ENCODE measurements at places on chromosomes 5 and 9.

DNA sequence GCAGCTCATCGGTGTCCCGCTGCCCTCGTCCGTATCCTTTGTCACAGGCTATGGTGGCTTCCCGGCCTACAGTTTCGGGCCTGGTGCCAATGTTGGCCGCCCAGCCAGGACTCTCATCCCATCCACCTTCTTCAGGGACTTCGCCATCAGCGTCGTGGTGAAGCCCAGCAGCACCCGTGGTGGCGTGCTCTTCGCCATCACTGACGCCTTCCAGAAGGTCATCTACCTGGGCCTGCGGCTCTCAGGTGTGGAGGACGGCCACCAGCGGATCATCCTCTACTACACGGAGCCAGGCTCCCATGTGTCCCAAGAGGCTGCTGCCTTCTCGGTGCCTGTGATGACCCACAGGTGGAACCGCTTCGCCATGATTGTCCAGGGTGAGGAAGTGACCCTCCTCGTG lies 41.9 kb downstream of the COL15A1 start:
- no peaks in the 10 kb centered on the region for H3K4me1 ChIP-seq
- H3K36me3 ChIP-seq, result no peaks in the 10 kb centered on the region
- ATAC-seq, result no peak
- no peaks in the 10 kb centered on the region for H3K27me3 ChIP-seq

DNA sequence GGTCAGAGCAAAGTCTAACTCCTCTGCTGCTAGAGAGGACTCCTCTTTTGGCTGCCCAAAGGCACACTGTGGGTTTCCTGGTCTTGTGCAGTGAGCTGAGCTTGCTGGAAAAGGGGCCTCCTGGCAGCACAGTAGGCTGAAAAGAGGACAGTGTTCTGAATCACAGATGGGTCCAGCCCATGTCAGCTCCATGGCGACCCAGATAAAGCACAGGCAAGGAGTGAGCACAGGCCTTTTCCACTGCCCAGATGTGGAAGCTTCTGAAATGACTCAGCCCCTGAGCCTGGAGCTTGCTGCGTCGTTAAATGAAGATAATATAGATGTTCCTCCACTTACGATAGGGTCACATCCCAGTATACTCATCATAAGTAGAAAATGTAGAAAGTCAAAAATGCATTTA lies 8.1 kb downstream of the CCDC180 start:
- ATAC-seq, result no peak
- peaks cover 6% of the 10 kb centered on the region for H3K36me3 ChIP-seq
- peaks cover 4% of the 10 kb centered on the region for H3K4me1 ChIP-seq

DNA sequence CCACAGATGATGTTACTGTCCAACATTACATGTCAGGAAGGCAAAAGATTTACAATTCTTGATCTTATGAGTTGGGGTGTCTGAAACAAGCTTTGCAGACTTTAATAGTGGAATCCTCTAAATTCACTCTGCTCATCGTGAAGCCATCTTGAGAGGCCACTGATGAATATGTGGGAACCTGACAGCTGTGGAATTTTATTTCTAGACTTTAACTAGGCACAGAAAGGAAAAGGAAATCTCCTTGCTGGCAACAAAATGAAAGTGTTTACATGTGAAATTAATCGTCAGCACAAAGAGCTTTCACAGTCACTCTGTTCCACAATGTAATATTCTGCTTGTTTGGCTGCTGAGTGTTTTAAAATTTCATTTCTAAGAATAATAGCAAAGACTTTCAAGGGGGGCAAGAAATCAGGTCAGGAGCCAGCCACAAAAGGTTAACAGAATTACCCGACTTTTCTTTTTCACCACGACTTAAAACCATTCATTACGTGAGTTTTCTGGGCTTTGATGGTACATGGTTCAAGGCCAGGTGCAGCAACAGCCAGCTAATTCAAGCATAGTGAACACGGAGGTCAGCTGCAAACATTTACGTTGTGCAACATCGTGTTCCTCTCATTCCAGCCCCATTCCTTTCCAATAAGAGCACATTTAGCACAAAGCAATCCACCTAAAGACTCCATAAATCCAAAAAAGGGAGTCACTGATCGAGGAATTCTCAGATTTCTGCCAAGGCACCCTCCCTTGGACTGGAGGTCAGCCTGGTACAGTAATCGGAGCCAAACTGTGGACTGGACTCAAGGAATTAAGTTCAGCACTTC lies 14.6 kb downstream of the NREP start:
- no peak overlapping the region for H3K4me3 ChIP-seq
- no peaks in the 10 kb centered on the region for H3K4me1 ChIP-seq
- H3K36me3 ChIP-seq, result no peaks in the 10 kb centered on the region
- H3K27ac ChIP-seq, result no peak overlapping the region
- peaks cover 14% of the 10 kb centered on the region for H3K27me3 ChIP-seq

DNA sequence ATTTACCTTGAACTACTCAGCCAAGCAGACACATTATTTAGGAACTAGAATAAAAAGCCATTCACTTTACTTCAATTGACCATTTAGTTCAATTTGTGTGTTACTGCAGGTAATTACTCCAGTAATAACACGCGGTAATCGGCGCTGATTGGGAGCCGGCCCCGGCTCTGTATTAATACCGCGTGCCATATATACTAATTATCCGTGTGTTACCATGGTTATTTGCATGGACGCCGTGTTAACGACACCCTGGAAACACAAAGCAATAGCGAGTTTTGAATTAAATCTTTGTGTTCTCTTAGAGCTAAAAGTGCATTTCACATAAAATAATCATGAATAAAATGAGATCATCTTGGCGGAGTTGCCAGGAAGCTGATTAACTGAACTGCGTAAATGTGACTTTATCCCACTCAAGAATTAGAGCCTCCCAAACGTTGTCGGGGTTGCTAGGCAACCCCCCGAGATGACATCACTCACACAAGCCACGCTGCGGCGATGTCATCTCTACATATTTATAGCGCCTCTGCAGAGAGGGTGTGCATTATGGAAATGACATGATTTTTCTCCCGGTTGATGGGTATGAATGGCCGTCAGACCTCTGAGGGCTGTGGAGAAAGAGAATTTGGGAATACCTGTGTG lies 41.4 kb upstream of the RNU6ATAC start:
- H3K4me3 ChIP-seq, result no peak overlapping the region
- H3K27ac ChIP-seq, result no peak overlapping the region
- H3K36me3 ChIP-seq, result no peaks in the 10 kb centered on the region
- no peaks in the 10 kb centered on the region for H3K4me1 ChIP-seq

GRCh38 chr9:1231998-1232919 lies 182.1 kb downstream of the DMRT2 start:
- no peaks in the 10 kb centered on the region for H3K4me1 ChIP-seq
- no peaks in the 10 kb centered on the region for H3K36me3 ChIP-seq
- no peak overlapping the region for H3K27ac ChIP-seq
- H3K4me3 ChIP-seq, result no peak overlapping the region
- ATAC-seq, result no peak

DNA sequence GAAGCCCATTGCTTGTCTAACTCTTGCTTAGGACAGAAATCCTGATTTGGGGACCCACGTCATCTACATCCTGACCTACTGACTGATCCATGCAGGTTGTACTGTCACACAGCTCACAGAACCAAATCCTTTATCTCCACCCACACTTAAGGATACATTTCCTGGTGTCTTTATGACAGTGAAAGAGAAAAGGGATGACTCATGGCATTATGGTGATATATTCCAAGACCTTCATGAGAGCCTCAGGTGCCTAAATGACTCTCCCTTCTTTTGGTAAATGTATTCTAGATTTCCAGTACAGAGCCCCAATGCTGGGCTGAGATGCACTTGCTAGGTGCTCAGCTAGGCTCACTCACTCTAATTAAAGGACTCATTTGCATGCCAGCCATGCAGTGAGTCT lies 26.0 kb upstream of the DMRT2 start:
- ATAC-seq, result peak; percentile 26
- no peak overlapping the region for H3K4me3 ChIP-seq
- H3K4me1 ChIP-seq, result no peaks in the 10 kb centered on the region

DNA sequence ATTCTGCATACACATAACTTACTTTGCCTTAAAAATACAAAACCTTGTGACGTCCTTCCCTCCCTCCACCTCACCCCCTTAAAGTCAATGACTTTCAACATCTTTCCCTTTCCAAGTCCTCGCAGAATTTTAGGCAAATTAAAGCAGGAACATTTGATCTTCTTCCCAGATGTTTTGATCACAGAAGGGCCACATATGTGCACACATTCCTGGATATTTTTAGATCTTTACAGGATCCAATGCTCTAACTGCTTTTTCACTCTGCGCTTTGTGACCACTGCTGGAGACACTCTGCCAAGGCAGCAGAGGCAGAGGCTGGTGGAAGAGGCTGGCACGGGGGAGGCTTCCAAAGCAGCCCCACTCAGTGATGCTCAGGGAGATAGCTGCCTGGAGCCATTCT lies 130.7 kb downstream of the SEC61B start:
- no peaks in the 10 kb centered on the region for H3K4me1 ChIP-seq
- ATAC-seq, result no peak
- peaks cover 17% of the 10 kb centered on the region for H3K27me3 ChIP-seq
- H3K36me3 ChIP-seq, result no peaks in the 10 kb centered on the region
- no peak overlapping the region for H3K4me3 ChIP-seq

GRCh38 chr5:157563929-157564716 lies 11.5 kb downstream of the ADAM19 start:
- H3K4me1 ChIP-seq, result peaks cover 63% of the 10 kb centered on the region
- no peaks in the 10 kb centered on the region for H3K27me3 ChIP-seq
- H3K4me3 ChIP-seq, result peak overlapping the region; percentile 66
- peak overlapping the region; percentile 59 for H3K27ac ChIP-seq
- peaks cover 93% of the 10 kb centered on the region for H3K36me3 ChIP-seq

DNA sequence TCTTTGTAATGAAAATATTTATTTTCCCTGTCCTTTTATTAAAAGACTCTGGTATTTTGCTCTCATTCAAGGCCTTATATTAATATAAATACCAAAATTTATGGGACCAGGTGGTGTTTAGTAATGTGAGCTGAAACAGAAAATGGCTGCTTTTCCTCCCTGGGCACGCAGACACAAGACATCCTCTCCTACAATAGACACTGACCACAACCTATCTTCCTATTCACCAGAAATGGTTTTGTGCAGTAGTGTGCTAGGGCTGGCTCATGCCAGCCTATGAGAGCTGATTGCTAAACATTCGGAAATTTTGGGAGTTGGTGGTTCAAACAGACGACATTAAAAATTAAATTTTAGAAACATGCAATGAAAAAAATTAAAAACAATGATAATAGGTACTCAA lies 338.2 kb downstream of the BNC2 start:
- no peak for ATAC-seq
- H3K4me1 ChIP-seq, result no peaks in the 10 kb centered on the region
- no peaks in the 10 kb centered on the region for H3K36me3 ChIP-seq
- no peaks in the 10 kb centered on the region for H3K27me3 ChIP-seq

- no peaks in the 10 kb centered on the region for H3K36me3 ChIP-seq
- H3K27ac ChIP-seq, result no peak overlapping the region
- peaks cover 8% of the 10 kb centered on the region for H3K27me3 ChIP-seq
- H3K4me1 ChIP-seq, result no peaks in the 10 kb centered on the region
- H3K4me3 ChIP-seq, result no peak overlapping the region
- ATAC-seq, result no peak
Measured at GRCh38 chr9:8136477-8136876, 336.9 kb upstream of the DMAC1 start.

Measured in activated T-helper 17 cell treated with anti-CD3 and anti-CD28 coated beads, Interleukin-2, amount 50 U/mL, for 72 hours (primary cell).